ENCODE measurements at places on chromosomes 4 and X. TPM values are rescaled to one million over a fixed set of nuclear protein-coding genes. Genes with fewer than 3 reads are reported as not detected.

DNA sequence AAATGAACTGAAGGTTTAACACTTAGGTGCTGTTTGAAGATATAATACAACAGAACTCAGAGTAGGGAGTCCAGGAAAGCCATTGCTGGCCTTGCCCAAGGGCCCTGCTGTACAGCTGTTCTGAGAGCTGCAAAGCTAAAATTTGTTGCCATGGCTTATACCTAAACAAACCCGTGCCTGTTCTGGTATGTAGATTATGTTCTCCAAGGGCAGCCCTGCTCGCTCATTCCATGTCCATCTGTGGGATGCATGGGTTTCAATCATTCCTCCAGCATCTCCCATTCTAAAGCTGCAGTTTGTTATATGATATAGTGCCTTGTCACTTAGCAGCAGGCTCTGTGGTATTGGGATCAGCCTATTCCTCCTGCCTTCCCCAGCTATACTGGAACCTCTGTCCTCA is 80.8 kb upstream of the BMPR1B start:
- H3K27ac ChIP-seq, result no peak overlapping the region
- H3K4me1 ChIP-seq, result peaks cover 6% of the 10 kb centered on the region
- no peaks in the 10 kb centered on the region for H3K27me3 ChIP-seq
- DNase-seq, result no peak
- no peaks in the 10 kb centered on the region for H3K36me3 ChIP-seq

DNA sequence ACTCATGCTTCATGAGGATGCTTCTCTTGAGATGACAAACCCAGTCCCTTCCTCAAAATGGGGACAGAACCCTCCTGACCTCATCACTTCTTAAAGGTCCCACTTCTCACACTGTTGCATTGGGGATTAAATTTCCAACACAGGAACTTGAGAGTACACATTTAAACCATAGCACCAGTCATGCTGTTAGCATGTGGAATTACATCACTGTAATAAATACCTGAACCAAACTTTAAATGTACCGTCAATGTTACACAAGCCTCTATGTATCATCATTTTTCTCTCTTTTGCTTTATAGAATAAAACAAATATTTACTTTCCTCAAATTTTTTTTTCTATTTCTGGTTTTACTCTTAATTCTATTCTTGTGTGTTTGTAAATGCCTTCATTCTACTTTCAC is 448.2 kb downstream of the CCSER1 start:
- H3K36me3 ChIP-seq, result no peaks in the 10 kb centered on the region
- no peak overlapping the region for H3K4me3 ChIP-seq
- no peaks in the 10 kb centered on the region for H3K27me3 ChIP-seq
- no peak for DNase-seq
- no peaks in the 10 kb centered on the region for H3K4me1 ChIP-seq
- no peak overlapping the region for H3K27ac ChIP-seq

DNA sequence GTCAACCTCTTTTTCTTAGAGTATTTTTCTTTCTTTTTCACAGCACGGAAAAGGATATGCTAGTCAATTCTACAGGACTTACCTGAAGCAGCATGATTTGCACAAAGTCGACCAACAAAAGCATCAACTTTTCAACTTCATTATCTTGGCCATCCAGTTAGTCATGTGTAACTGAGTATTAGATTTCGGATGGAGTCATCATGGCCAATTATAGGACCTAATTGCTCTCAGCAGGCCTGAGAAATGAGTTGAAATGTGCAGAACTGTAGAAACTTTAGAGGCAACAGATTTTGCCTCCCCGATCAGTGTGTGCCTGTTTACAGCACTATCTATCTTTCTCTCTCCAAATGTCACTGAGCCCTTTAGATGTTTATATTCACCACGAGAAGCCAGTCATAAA is 41.0 kb downstream of the PCDH10 start:
- H3K36me3 ChIP-seq, result no peaks in the 10 kb centered on the region
- no peak overlapping the region for H3K4me3 ChIP-seq
- peaks cover 16% of the 10 kb centered on the region for H3K4me1 ChIP-seq
- DNase-seq, result no peak
- H3K27me3 ChIP-seq, result no peaks in the 10 kb centered on the region

The TCEAL6 gene
- not detected for total RNA-seq

GRCh38 chr4:1171311-1172227 is 814 bp downstream of the SPON2 start:
- H3K36me3 ChIP-seq, result peaks cover 5% of the 10 kb centered on the region
- peaks cover 2% of the 10 kb centered on the region for H3K27me3 ChIP-seq
- H3K4me1 ChIP-seq, result peaks cover 50% of the 10 kb centered on the region
- peak; percentile 85 for DNase-seq
- H3K27ac ChIP-seq, result no peak overlapping the region

- no peak overlapping the region for H3K27ac ChIP-seq
- H3K4me3 ChIP-seq, result no peak overlapping the region
- peaks cover 10% of the 10 kb centered on the region for H3K4me1 ChIP-seq
- H3K36me3 ChIP-seq, result peaks cover 5% of the 10 kb centered on the region
- H3K27me3 ChIP-seq, result no peaks in the 10 kb centered on the region
Observed at GRCh38 chr4:6968496-6968895, 58.9 kb downstream of the TBC1D14 start.

DNA sequence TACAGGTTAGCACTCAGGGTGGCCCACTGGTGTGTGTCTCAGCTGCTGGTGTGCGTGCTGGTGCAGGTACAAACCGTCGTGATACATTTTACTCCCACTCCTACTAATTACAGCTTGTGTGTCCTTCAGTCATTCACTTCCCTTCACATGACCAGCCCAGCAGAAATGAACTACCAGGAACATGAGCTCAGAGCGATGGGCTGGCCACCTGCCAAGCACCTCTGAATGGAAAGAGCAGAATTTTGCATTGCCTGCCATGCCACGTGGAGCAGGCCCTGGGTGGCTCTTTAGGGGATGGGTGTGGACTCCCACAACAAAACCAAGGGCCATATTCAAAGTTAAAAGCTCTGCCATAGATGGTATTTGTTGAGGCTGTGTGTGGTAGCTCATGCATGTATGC is 58.9 kb upstream of the PGM2 start:
- H3K27ac ChIP-seq, result no peak overlapping the region

The FAM133A gene
- 0.13 TPM for total RNA-seq

- H3K4me3 ChIP-seq, result no peak overlapping the region
- no peaks in the 10 kb centered on the region for H3K27me3 ChIP-seq
- no peak for DNase-seq
Observed at GRCh38 chrX:148878371-148878770, 378.0 kb downstream of the AFF2 start.

The TRAM1L1 gene
- 5.9 TPM for total RNA-seq

DNA sequence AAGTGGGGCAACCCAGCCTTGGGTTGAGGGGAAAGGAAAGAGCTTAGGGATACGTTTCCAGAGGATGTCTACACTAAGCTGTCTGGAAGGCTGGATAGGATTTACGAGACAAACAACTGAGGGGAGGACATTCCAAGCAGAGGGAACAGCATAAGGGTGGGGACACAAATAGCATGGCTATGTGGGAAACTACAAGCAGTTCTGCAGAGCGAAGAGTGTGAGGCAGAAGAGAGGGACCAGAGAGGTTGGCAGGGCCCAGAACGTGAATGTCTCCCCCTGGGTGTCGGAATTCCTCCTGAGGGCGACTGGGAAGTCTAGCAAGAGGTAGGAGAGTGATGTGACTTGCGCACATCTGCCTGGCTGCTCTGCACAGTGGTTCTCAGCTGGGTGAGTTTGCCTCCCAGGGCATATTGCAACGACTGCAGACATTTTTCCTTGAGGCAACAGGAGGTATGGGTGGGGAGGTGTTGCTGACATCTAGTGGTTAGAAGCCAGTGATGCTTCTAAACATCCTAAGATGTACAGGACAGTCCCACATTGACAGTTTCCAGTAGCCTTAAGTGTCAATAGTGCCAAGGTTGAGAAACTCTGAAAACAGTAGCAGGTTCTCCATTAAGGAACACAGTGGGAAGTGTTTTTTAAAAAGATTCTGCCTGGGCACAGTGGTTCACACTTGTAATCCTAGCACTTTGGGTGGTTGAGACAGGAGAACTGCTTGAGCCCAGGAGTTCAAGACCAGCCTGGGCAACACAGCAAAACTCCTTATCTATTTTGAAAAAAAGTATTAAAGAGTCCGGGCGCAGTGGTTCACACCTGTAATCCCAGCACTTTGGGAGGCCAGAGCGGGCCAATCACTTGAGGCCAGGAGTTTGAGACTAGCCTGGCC is 9.2 kb downstream of the NDUFA1 start:
- H3K27ac ChIP-seq, result no peak overlapping the region
- no peak for DNase-seq
- H3K4me1 ChIP-seq, result no peaks in the 10 kb centered on the region
- no peaks in the 10 kb centered on the region for H3K27me3 ChIP-seq
- H3K4me3 ChIP-seq, result no peak overlapping the region
- peaks cover 6% of the 10 kb centered on the region for H3K36me3 ChIP-seq

The TMEM271 gene
- total RNA-seq, result not detected

- no peak overlapping the region for H3K4me3 ChIP-seq
- no peak overlapping the region for H3K27ac ChIP-seq
- H3K27me3 ChIP-seq, result peaks cover 16% of the 10 kb centered on the region
Observed at GRCh38 chrX:25072247-25072646, 56.5 kb upstream of the ARX start.

GRCh38 chrX:57119416-57119815 is 1.9 kb downstream of the SPIN2B start:
- H3K27me3 ChIP-seq, result no peaks in the 10 kb centered on the region
- H3K27ac ChIP-seq, result no peak overlapping the region
- DNase-seq, result no peak
- H3K4me1 ChIP-seq, result peaks cover 6% of the 10 kb centered on the region
- no peak overlapping the region for H3K4me3 ChIP-seq

DNA sequence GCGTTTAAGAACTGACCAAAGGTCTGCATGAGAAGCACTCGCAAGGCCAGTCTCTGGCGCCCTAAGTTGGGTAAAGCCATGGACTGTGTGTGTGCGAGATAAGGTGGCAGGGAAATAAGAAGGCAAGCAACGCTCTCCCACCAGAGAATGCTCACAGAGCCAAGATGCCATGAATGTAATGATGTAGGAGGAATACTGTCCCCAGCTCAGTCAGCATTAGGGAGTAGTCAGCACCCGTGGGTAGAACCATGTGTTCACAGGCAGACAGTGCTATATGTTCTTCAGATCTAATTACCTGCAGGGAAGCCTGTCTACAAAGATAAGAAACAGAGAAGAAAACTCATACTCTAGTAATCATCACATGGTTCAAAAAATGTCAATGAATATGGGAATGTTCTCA is 68.8 kb downstream of the SEC24D start:
- H3K36me3 ChIP-seq, result peaks cover 33% of the 10 kb centered on the region
- H3K27me3 ChIP-seq, result no peaks in the 10 kb centered on the region
- no peak for DNase-seq
- no peak overlapping the region for H3K4me3 ChIP-seq
- peaks cover 69% of the 10 kb centered on the region for H3K4me1 ChIP-seq

- no peak overlapping the region for H3K27ac ChIP-seq
- H3K4me3 ChIP-seq, result no peak overlapping the region
- no peak for DNase-seq
- no peaks in the 10 kb centered on the region for H3K36me3 ChIP-seq
- no peaks in the 10 kb centered on the region for H3K4me1 ChIP-seq
Observed at GRCh38 chr4:158581161-158581560, 59.5 kb downstream of the RXFP1 start.

DNA sequence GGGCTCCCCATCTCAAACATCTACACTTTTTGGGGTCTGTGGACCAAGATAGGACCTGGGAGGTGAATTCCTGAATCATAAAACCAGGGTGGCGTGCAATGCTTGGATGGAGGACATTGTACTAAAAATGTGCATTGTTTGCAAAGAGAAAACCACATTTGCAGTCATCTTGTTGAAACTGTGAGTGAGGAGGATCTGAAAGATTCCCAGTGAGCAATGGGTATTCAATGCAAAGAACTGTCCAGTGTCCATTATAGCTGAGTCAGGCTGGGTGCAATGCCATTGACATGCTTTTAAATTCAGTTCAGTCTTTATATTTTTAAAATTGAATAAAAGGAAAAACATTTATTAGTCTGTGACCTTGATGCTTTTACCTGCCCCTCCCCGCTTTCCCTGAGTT is 215.7 kb downstream of the STK32B start:
- peaks cover 17% of the 10 kb centered on the region for H3K4me1 ChIP-seq
- no peak overlapping the region for H3K27ac ChIP-seq
- H3K27me3 ChIP-seq, result no peaks in the 10 kb centered on the region
- no peak for DNase-seq

The KLHL2 gene
- total RNA-seq, result 19.1 TPM

DNA sequence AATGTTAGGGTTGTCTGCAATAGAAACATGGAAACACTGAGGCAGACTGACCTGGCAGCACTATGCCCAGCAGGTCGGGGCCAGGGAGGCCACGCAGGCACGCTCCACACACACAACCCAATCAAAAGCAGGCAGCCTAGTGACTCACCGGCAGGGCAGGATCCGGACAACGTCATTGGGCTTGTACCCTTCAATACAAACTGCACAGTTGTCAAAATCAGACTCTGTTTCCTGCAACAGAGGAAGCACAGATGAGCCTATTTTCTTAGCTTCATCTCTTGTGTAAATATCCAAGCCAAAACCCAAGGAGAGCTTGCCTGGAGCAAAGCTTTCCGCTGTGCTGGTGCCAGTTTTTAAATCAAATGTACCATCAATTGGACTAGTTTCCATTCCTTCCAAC is 185.8 kb downstream of the RNF150 start:
- DNase-seq, result no peak
- peak overlapping the region; percentile 43 for H3K4me3 ChIP-seq
- H3K27ac ChIP-seq, result peak overlapping the region; percentile 95
- H3K4me1 ChIP-seq, result peaks cover 55% of the 10 kb centered on the region
- H3K27me3 ChIP-seq, result no peaks in the 10 kb centered on the region

- peaks cover 9% of the 10 kb centered on the region for H3K4me1 ChIP-seq
Observed at GRCh38 chr4:112173593-112174558, 28.6 kb downstream of the FAM241A start.

GRCh38 chr4:87225936-87226335 is 5.5 kb upstream of the KLHL8 start:
- H3K4me1 ChIP-seq, result no peaks in the 10 kb centered on the region
- H3K36me3 ChIP-seq, result no peaks in the 10 kb centered on the region
- H3K4me3 ChIP-seq, result no peak overlapping the region
- no peak overlapping the region for H3K27ac ChIP-seq
- H3K27me3 ChIP-seq, result peaks cover 13% of the 10 kb centered on the region

DNA sequence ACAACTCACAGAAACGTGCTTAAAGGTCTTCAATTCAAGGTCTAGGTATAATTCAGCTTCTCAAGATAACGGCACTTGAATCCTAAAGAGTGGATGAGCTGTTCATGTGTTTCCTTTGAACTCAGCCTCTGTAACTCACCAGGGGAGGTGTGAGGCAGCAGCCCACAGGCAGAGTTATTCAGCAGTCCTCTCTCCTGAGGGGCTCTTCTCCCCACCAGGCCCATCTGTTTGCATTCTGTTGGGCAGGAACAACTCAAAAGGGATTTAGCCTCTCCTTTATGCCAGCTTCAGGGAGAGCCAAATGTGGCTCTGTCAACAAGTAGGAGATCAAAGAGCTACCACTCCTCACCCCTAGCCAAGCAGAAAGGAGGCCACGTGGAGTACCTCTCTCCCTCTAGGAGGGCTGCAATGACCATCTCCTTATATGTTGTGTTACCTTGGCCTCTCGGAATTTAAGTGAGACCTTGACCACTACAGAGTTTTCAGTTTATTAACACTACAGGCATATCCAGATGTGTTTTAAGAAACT is 151.2 kb downstream of the SPATA18 start:
- H3K4me1 ChIP-seq, result peaks cover 3% of the 10 kb centered on the region
- no peak overlapping the region for H3K27ac ChIP-seq
- no peaks in the 10 kb centered on the region for H3K36me3 ChIP-seq
- no peaks in the 10 kb centered on the region for H3K27me3 ChIP-seq
- no peak for DNase-seq
